ENCODE measurements at places on chromosomes 7 and 10.

DNA sequence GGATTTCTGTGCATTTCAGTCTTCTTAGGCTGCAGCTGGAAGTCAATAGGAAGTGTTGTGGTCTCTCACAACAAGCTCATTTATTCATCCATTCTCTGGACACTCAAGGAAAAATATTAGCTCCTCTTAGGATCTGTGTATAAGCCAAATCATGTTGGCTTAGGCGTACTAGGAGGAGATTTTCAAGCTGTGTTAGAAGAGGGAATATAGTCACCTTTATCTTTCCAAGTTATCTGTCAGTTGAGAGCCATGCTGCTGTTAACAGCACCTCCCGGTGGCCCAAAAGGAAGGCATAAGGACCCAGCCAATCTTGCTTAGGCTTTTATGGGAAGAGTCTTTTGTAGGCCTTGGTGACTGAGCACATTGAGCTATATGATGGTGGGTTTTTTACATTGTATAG, 220.0 kb downstream of the LRMDA start:
- DNase-seq, result no peak

- no peak for DNase-seq
These were observed 623 bp downstream of the INPP5A start for GRCh38 chr10:132538031-132538789.

- no peak for DNase-seq
These were observed 95.4 kb downstream of the HIPK2 start for GRCh38 chr7:139682136-139683013.

DNA sequence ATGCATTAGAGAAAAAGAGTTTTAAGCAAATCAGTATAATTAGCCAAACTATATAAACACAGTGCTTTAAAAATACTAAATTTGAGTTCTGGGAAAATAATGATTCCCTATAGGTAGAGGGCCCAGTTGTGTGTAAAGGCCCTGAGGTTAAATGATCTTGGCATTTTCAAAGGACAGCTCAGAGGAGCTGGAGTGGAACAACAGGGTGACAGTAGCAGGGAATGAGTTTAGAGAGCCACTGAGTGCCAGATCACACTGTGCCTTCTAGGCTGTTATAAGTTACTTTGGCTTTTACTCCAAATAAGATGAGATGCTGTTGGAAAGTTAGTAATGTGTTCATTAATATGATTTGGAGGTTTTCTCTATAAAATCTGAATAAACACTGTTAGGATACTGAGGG, 34.6 kb downstream of the VWDE start:
- no peak for DNase-seq

GRCh38 chr7:158391541-158391940, 196.1 kb downstream of the PTPRN2 start:
- DNase-seq, result no peak

- DNase-seq, result no peak
These were observed 93.8 kb downstream of the ADAM12 start for GRCh38 chr10:126294451-126294850.

DNA sequence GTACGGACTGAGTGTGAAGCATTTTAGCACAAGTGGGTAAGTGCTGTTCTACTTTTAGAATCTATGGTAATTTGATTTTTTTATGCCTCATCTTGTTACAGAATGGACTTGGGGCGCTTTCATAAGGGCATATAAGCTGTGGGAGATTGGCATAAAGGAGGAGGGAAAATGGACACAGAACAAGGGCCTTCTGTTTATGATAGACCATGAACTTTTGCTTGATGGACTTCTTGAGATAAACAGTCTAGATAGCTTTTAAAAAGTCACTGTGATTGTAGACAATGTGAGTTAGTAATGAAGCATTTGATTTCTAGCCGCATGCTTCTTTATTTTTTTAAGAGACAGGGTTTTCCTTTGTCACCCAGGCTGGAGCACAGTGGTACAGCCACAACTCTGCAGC, 2.0 kb downstream of the ZSCAN21 start:
- no peak for DNase-seq

- DNase-seq, result no peak
These were observed 75.9 kb downstream of the HIBADH start for GRCh38 chr7:27586825-27587224.

GRCh38 chr7:135757719-135758411, 9.3 kb upstream of the FAM180A start:
- DNase-seq, result no peak

- DNase-seq, result no peak
These were observed 1.1 kb upstream of the FEZF1 start for GRCh38 chr7:122305475-122306319.

GRCh38 chr10:119198438-119198837, 8.9 kb upstream of the GRK5 start:
- DNase-seq, result no peak

GRCh38 chr10:106565546-106565945, 599.0 kb downstream of the SORCS1 start:
- no peak for DNase-seq

GRCh38 chr7:44944821-44945220, 34.0 kb downstream of the MYO1G start:
- DNase-seq, result no peak

DNA sequence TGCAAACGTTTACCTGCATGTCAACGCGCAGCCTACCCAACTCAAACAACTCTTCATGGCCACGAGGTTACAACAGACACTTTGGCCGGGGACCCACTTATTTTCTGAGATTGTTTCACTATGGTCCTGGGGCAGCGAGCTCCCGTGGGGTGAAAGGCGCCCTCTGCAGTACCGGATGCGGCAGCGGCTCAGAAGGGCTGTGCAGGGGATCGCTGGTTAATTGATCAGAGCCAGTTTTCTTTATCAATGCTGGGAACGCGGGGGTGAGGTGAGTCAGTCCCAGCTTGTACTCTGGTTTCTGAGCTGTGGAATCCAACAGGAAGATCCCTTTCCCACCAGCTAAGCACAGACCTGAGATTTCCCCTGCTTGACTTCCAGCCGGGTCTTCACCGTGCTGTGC, 366.5 kb upstream of the KLF6 start:
- no peak for DNase-seq

GRCh38 chr7:87210506-87210905, 9.0 kb downstream of the TMEM243 start:
- no peak for DNase-seq
